ENCODE measurements at places on chromosomes 4 and X.

- no peak for DNase-seq
These were observed 63.6 kb downstream of the PALLD start for GRCh38 chr4:168560184-168561180.

GRCh38 chr4:184475096-184475461 is 729 bp upstream of the IRF2 start:
- DNase-seq: peak; percentile 68

DNA sequence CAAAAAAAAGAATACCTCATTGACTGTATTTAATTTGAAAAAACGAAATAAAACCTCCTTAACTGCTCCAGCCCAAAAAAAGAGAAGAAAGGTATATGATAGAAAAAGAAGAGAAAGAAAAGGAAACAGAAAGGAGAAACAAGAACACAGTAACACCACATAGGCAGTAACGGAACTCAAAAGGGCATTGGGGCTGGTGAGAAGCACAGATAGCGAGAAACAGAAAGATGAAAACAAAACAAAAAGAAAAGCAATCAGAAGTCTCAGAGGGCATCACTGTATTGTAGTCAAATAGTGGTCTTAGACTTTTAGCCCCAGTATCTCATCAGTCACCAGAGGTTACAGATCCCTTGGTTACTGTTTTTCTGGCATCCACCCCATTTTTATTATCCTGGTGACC is 88.6 kb downstream of the NFKB1 start:
- DNase-seq: no peak

- peak; percentile 62 for DNase-seq
These were observed 95.8 kb downstream of the ATXN3L start for GRCh38 chrX:13223868-13224567.

- DNase-seq: no peak
These were observed 98.3 kb upstream of the NWD2 start for GRCh38 chr4:37146260-37146659.

- DNase-seq: no peak
These were observed 236.5 kb downstream of the PARM1 start for GRCh38 chr4:75169427-75169826.

- peak; percentile 68 for DNase-seq
These were observed 33.0 kb downstream of the HCCS start for GRCh38 chrX:11143931-11144678.

GRCh38 chr4:17323554-17324385 is 188.1 kb downstream of the QDPR start:
- DNase-seq: no peak

GRCh38 chrX:154140206-154140605 is 3.8 kb upstream of the OPN1LW start:
- no peak for DNase-seq

- DNase-seq: no peak
These were observed 111.6 kb downstream of the AFF2 start for GRCh38 chrX:148611993-148612392.

GRCh38 chrX:95762716-95763115 is 921.9 kb upstream of the DIAPH2 start:
- DNase-seq: no peak

Data from GM03348 (cell line).